GM12878 (cell line): ENCODE measurements at places on chromosomes 13 and 19. TPM values are rescaled to one million over a fixed set of nuclear protein-coding genes. Genes with fewer than 3 reads are reported as not detected.
A peak's percentile ranks its signal among the peaks of the same experiment; 100 is the strongest.

The PLIN4 gene
- 0.08 and 0.10 TPM in 2 replicates for total RNA-seq

GRCh38 chr13:96036515-96036914, 16.7 kb downstream of the UGGT2 start:
- no peak for DNase-seq

GRCh38 chr13:27826379-27827353, 34.4 kb downstream of the GSX1 start:
- DNase-seq: peak; percentile 12

- DNase-seq: no peak
Observed at GRCh38 chr19:46881092-46881491, 20.3 kb downstream of the ARHGAP35 start.

DNA sequence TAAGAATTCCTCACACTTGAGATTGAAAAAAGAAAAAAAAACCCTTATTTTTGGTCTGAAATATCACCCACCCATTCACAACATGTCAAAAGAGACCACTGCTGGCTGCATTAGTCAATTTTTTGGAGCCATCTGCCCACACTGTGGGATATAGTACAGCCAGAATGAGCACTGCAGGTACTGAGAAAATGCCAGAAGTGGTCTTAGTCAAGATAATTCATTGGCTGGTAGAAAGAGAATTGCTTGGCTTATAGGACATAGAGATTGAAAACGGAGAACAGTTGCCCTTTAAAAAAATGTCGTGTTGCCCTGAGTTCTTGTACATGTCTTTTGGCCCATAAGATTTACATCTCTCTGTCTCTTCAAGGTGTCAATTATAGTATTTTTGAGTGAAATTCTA, 1899.5 kb downstream of the OLFM4 start:
- DNase-seq: no peak

DNA sequence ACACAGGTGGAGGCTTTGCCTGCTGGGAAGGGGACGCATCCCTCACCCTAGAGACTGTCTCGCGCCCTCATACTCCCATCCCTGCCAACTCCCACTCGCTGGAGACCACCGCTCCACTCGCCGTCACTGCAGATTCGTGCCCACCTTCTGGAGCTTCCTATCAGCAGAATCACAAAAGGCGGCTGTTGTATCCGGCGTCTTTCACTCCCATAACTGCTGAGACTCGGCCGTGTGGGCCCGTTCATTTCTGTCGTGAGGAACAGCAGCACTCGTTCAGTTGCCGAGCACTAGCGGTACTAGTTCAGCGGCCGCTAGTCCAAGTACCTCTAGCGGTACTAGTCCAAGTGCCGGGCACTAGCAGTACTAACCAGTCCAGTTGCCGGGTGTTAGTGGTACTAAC, 124.6 kb upstream of the MCF2L start:
- DNase-seq: no peak

GRCh38 chr19:9789066-9789465, 20.5 kb upstream of the ZNF846 start:
- DNase-seq: no peak

The NALCN gene
- total RNA-seq: 0.05 TPM in 1 of 2 replicates, not detected in the other

The GARIN5A gene
- total RNA-seq: 0.37 TPM in 1 of 2 replicates, not detected in the other

DNA sequence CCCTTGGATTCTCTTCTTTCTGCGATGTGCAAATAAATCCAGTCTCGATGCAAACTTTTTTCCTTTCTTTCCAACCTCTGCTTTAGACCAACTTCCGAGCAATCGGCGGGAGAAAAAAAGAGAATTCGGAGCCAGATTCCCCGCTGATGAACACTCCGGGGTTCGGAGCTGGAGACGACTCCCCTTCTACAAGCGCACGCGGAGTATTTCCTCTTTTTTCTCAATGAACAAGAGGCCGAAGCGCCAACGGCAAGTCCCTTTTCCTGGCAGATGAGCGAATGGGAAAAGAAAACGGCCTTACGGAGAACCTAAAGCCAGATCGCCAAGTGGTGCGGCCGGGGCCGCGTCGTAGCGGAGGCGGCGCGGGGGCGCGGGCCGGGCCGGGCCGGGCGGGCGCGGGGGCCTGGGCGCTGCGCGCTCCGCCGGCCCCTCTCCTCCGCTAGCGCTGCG, 250 bp downstream of the SPRY2 start:
- DNase-seq: no peak

The SPTBN4 gene
- total RNA-seq: 0.18 and 0.69 TPM in 2 replicates

GRCh38 chr13:66345971-66346370, 884.2 kb downstream of the PCDH9 start:
- DNase-seq: no peak

The GPR42 gene
- 0.13 TPM in 1 of 2 replicates, not detected in the other for total RNA-seq

The ICAM1 gene
- total RNA-seq: 69.7 and 71.0 TPM in 2 replicates

- no peak for DNase-seq
Observed at GRCh38 chr19:6743714-6744380, 4.4 kb downstream of the TRIP10 start.

DNA sequence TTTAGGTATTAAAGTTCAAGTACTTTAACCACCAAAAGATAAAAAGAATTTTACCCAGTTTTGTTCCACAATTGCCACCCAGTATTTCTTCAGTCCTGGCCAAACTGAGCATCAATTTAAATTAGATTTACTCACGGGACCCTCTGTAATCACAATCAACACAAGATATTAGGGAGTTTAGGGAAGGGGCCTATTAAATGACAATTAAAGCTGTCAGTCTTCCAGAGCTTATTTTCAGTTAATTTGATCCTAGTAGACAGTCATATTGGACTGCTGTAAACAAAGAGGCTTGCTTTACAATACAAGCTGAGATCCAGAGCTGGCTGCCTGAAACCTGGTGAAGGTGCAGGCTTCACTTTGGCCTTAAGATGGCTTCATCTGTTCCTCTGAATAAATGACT, 321.2 kb upstream of the NBEA start:
- no peak for DNase-seq

DNA sequence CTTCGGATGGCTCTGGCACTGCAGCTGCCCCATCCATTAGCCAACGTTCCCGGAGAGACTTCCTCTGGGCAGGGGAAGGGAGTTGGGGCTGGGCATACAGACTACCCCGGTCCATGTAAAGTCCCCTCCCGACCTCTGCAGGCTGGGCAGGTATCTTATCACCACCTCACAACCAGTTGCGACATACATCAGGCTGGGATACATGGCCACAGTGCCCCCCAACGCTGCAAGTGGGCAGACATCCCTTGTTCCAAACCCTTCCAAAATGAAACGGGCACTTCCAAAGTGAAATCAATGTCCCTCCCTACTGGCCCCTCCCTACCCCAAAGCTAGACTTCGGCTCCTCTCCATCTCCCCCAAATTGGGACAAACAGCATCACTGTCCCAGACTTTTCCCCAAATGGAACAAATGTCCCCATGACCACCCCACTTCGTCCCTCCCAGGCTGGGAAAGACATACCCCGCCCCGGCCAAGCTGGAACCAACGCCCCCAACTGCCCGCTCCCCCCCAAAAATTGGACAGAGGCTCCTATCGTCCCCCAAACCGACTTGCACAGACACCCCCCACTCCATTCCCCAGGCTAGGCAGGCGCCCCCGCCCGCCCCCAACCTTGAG, 5.0 kb downstream of the PALM3 start:
- no peak for DNase-seq

DNA sequence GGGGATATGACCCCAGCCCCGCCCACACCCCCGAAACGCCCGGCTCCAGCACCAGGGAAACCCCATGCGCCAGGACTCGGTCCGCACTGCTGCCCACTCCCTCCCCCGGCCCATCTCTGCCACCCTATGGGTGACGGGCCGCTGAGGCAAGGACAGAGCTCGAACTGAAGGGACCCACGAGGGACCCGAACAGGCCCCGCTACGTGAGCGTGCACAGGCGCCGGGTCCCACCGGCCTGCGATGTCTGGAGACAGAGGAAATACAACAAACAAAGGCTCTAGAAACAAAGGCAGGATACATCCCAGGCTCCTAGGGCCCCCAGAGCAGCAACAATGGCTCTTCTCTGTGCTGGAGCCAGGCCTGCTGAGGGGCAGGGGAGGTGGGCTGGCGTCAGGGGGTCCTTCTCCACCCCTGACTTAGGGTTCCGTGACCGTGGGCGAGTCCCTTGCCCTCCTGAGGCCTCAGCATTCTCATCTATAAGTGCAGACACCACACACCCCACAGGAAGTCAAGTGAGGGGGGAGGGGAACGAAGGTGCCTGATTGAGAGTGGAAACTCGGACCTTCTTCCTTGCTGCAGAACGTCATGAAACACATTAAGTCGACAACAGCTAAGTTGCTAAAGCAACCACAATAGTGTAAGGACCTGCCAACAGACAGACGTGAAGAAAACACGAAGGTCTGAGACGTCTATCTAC, 3.1 kb downstream of the ABHD17A start:
- no peak for DNase-seq

- DNase-seq: no peak
Observed at GRCh38 chr19:17491287-17491686, 20.2 kb upstream of the PGLS start.

DNA sequence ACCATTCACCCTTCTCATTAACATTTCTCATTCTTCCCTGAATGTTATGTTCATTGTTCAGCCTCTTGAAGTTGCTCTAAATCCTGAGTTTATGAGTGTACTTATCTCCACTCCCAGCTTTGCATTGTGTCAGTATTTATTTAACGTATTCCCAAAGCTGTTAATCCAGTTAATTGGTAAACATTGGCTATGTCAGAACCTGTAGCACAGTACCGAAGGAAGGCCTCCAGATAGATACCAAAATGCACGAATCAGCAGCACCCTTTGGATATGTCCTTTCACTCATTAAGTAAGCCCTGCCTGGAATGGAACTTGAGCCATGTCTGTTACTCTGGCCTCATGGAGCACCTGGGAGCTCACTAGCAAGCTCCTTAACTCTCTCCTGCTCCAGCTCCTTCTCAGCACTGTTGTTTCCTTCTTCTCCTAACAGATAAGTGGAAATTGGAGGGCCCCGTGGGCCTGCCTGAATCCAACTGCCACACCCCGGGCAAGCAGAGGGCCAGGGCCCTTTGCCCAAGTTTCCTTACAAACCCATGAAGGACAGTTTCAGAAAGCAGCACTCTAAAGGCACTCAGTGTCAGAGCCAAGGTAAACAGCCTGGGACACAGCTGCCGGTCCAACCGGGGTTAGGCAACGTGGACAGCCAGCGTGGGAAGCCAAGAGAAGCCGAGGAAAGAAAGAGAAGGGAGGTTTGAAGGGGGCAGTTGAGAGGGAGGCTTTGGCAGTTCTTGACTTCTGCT, 155.0 kb upstream of the SERP2 start:
- DNase-seq: no peak

The CCL25 gene
- 10.4 and 11.3 TPM in 2 replicates for total RNA-seq

The GDF15 gene
- total RNA-seq: 1.6 and 2.2 TPM in 2 replicates

The RYR1 gene
- 0.28 and 0.88 TPM in 2 replicates for total RNA-seq

DNA sequence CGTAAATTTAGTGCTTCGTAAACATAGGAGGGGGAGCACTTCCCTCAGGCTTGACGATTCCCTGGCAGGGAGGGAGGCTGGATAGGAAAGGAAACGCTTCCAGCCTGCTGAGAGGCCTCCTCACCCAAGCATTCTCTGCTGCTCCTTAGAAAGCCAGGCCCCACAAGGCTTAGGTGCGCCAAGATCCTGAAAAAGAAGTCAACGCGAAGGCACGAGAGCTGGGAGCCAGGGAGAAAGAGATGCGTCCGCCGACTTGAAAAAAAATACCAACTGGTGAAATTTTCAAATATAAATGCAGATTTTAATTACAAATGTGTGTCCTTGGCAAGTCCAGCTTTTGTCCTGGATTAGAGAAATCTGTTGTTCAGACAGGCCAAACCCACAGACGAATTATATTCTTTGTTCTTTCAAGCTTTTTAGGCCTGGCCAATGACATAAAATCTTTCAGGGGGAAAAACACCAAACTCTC, 64.0 kb downstream of the ALOX5AP start:
- no peak for DNase-seq

GRCh38 chr19:5697890-5698634, 8.0 kb downstream of the RPL36 start:
- DNase-seq: no peak
